Hematopoietic multipotent progenitor cell treated with erythropoietin and hydrocortisone succinate and interleukin-3 and kit ligand, for 4 days (in vitro differentiated cells): ENCODE measurements at places on chromosomes 1 and 21.

GRCh38 chr1:180123463-180123936 is 31.2 kb upstream of the QSOX1 start:
- DNase-seq: no peak

GRCh38 chr1:150076066-150076465 is 8.5 kb downstream of the VPS45 start:
- no peak for DNase-seq

DNA sequence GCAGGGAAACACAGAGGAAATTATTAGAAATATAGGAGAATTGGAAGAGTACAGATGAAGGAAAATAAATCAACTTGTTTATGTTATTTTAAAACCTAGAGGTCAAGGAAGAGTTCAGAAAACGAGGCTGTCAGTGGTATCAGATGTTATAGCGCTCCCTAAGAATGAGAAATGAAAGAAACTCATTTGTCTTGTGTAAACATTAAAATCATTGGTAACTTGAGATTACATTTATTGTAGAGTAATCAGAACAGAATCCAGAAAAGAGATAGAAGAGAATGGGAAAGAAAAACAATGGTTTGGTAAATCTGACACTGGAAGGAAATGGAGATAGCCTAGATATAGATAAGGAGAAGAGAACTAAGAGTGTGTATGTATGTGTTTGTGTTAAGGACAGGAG is 106.4 kb downstream of the ATF6 start:
- no peak for DNase-seq

DNA sequence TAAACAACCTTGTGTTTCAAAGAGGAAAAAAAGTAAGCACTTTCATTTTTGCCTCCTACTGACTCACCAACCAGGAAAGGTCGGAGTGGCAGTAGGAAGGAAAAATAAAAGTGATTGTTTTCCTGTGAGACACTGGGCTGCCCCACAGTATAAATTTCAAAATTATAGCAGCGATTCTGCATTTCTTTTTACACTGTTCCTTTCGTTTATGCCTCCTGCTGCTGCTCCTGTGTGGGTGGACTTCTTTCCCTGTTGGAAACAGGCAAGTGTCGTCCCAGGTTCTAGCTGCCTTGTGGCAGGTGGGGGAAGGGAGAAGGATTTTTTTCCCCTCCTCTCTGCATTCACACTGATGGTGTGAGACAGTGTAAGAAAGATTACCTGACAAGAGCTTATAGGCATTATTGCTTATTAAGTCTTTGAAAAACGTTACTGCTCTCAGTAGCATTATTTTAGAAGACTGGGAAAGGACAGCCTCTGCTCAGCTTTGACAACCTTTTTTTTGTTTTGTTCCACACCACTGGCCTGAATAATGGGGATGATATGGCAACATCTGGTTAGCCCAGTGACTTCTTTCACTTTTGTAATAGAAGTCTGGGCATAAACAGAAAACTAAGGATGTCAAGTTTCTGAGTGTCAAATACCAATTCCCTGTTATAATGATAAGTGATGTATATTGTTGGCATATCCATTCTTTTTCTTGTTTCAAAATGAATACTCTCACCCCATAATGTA is 77.9 kb downstream of the NEK7 start:
- DNase-seq: peak; percentile 31

DNA sequence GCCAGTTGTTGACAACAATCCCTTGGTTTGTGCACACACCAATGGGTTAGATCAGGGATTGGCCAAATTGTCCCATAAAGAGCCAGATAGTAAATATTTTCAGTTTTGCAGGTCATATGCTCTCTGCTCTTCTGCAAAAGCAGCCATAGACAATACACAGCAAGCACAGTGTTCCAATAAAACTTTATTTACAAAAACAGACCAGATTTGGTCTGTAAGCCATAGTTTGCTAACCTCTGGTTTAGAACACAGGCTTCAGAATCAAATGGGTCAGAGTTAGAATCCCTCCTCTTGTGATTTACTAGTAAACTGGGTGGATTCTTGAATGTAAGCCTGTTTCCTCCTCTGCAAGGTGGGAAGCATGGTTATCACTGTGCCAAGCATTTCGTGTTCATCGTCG is 65.3 kb upstream of the EFHD2 start:
- no peak for DNase-seq

DNA sequence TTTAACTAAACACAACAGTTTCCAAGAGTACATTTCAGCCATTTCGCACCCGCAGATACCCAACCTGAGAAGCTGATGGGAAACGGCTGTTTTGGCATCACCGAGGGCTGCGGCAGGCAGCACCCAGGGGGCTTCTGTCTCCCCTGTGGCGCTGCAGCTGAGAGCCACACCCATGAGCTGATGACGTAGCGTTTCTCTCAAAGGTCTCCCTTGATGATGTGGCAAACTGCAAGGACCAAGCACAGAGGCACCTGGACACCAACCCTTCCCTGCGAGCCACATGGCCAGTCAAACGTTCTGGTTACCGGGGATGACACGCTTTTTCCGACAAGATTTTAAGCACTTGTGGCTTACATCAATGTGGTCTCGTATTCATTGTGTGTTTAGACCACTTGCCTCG is 150.8 kb upstream of the ERG start:
- no peak for DNase-seq

DNA sequence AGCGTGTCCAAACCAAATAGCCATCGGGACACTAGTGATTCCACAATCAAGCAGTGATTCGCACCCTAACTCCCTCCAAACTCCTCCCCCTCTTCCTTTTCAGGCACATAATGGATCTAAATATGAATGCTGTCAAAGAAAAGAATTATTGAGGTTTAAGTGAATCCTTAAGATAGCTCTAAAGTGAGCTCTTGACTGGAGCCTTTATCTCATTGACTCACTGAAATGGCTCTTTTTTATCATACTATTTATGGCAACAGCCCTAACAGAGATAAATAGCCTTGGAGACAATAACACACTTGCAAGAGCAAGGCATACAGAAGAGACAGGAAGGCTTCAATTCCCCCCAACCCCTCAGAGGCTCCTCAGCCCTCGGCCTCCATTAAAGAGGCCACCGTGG is 143.3 kb downstream of the PLXNA2 start:
- no peak for DNase-seq

DNA sequence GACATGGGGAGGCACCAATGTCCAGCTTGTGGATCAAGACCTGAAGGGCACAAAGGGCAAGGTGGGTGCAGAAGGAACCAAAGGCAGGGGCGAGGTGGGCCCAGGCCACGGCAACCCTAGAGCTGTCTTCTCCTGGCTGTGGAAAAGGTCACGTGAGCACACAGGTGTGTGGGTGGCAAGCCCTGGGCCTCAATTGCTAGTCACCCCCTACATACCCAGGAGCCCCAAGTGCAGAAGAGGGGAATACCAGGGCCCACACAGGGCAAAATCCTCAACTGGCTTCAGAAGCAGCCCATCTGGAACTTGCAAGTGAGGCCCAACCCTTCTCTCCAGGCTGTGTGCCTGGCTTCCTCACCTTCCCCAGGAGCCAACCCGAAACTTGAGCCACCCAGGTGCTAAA is 25.6 kb downstream of the ZBTB17 start:
- DNase-seq: no peak

DNA sequence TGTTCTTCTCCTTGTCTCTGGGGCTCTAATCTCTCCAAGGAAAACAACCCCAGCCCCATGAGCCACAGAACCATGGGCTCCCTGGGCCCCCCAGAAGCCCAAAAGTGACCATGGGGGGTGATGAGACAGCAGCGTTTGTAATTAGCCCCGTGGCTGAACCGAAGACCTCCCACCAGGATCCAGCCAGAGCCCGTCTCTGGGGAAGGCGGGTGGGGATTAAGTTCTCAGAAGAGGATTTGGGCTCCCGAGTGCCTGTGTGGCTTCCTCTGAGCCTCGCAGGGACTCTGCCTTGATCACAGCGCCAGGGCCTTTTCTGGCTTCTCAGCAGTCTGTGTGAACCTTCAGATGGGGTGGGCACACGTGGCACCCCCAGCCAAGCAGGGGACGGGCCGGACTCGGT is 77.0 kb downstream of the ALPL start:
- DNase-seq: no peak

DNA sequence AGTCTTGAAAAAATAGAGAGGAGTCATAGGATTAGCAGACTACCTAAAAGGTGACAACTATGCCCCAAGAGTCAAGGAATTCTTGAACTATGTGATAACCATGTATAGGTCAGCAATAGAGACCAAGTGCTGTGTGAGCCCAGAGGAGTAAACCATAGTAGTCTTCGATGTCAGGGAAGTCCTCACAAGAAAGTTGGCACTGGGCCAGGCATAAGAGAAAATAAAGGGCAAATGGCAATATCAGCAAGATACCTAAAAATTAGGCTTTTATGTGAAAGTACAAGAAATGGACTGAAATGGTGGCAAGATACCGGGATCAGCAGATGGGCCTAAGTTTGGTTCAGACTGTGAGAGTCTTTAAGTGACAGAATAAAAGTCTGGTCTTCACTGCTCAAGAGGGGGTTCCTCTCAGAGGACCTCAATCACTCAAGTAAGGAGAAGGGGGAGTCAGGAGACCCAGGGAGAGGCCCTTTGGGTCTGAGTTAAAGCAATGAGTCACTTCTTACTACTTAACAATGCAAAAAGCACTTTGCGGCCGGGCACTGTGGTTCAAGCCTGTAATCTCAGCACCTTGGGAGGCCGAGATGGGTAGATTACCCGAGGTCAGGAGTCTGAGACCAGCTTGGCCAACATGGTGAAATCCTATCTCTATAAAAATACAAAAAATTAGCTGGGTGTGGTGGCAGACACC is 95.0 kb downstream of the TEX35 start:
- peak; percentile 65 for DNase-seq

- no peak for DNase-seq
Observed at GRCh38 chr21:45611296-45611695, 32.2 kb upstream of the PCBP3 start.

DNA sequence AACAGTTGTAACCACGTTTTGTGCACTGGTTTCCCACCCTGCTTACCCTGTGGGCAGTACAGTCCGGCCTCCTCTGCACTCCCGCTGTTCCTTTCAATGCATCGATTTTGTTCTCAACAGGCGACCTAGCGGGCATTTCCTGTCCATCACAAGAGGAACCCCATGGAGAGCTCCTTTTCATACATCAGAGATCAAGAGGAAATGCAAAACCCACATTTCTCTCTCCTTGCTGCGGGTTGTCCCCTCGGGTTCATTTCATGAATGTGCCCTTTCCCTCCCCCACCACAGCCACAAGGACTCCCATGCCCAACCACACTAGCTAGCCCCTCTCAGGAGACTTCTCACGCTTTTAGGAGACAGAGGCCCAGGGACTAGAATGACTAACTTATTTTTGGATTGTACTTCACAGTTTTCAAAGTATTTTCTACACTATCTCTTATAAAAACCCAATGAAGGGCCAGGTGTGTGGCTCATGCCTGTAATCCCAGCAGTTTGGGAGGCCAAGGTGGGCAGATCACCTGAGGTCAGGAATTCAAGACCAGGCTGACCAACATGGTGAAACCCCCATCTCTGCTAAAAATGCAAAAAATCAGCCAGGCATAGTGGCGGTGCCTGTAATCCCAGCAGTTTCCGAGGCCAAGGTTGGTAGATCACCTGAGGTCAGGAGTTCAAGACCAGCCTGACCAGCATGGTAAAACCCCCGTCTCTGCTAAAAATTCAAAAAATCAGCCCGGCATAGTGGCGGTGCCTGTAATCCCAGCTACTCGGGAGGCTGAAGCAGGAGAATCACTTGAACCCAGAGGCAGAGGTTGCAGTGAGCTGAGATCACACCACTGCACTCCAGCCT is 18.4 kb downstream of the ATP1A4 start:
- peak; percentile 77 for DNase-seq
